ENCODE measurements at places on chromosomes 11 and 22.

GRCh38 chr11:122803306-122803705, 35.0 kb upstream of the CRTAM start:
- no peak for DNase-seq

DNA sequence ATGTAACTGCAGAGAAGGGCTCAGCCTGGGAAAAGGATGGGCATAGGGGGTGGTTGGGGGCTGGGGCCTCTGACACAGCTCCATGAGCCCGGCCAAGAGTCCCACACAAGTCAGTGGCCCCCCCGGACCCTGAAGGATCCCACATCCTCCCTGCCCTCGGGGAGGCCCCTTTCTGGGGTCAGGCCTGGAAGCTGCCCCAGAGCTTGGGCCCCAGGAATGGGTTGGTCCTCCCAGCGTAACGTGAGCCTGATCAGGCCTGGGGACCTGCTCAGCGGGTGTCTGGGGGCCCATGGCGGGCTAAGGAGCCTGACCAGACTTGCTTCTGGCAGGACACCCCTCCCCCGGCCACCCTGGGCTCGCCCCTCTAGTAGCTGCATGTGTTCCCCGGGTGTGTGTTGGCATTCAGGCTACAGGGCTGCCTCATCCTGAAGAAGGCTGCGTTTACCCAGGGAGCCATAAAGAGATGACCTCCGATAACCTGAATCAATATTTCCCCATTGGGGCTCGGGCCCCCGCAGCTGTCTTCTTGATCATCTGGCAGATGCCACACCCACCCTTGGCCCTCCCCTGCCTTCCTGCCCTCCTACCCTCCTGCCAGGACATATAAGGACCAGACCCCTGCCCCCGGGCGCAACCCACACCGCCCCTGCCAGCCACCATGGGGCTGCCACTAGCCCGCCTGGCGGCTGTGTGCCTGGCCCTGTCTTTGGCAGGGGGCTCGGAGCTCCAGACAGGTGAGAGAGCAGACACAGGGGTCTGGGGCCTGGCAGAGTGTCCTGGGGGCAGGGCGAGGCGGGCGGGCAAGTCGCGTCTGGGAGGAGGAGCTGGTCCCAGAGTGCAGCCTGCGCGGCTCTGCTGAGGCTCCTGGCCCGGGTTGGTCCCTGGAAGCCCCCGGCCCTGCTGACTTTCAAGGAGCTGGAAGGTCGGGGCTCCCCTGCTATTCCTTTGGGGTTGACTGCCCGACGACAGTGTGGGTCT, at the start of gene MUC2:
TSS of gene MUC2 (plus strand) at position 631 of the 978 bp plus-strand sequence.
- no peak for DNase-seq

GRCh38 chr11:110450246-110450645, 20.5 kb downstream of the FDX1 start:
- no peak for DNase-seq

DNA sequence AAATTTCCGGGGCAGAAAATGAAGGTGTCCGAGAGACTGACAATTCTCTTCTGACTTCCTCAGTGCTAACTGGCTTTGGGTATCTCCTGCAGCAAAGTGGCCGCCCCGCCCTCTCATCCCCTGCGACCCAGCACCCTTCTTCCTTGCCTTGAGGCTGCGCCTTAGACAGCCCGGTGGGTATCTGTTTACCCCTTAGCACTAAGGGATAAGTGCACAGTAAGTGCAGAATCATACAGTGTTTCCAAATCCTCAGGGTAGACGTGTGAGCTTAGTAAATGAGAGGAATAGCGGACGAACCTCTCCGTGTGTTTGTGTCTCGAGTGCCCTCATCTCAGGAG, 368 bp upstream of the CHORDC1 start:
- DNase-seq = no peak

DNA sequence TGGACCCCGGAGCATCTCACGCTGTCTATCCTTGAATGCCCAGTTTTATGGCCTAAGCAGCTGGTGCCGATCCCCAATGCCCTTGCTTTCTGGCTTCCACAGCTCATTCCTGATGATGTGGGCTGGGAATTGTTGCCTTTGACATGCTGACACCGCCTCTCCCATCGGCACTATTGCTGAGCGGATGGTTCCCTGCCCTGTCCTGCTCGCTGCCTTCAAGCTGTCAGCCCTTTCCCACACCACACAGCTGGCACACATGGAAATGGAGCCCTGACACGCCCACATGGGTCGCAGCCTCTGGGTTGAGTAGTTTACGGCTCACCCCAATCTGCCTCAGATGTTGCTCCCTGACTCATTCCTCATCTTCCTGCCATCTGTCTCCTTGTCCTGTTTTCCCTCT, 110.2 kb upstream of the SESN3 start:
- no peak for DNase-seq

GRCh38 chr11:2077061-2077802, 62.0 kb downstream of the IGF2 start:
- DNase-seq = peak; percentile 21

- DNase-seq = no peak
Observed at GRCh38 chr11:131372234-131372962, 2.0 kb downstream of the NTM start.

GRCh38 chr11:688681-689080, 6.3 kb downstream of the DEAF1 start:
- no peak for DNase-seq

Measured in CD4-positive, alpha-beta T cell treated with Interleukin-2 at 100 ng/mL for 4 hours (primary cell).